Activated CD4-positive, alpha-beta T cell treated with anti-CD3 and anti-CD28 coated beads, Interleukin-2, amount 10 ng/mL, durations not matched to agents 24 days and 14 days (primary cell): ENCODE measurements at places on chromosomes 16 and 17. TPM values are rescaled to one million over a fixed set of nuclear protein-coding genes. Genes with fewer than 3 reads are reported as not detected.

The KCNJ2 gene
- total RNA-seq = not detected in 2 replicates

The CTRL gene
- 6.0 and 6.5 TPM in 2 replicates for total RNA-seq

The SOST gene
- not detected in 2 replicates for total RNA-seq

The FBF1 gene
- 17.5 and 18.6 TPM in 2 replicates for total RNA-seq

GRCh38 chr16:50381679-50382440 is 13.1 kb upstream of the BRD7 start:
- no peak for DNase-seq
- H3K27me3 ChIP-seq = no peaks in the 10 kb centered on the region
- no peak overlapping the region for H3K4me3 ChIP-seq
- H3K27ac ChIP-seq = no peak overlapping the region

DNA sequence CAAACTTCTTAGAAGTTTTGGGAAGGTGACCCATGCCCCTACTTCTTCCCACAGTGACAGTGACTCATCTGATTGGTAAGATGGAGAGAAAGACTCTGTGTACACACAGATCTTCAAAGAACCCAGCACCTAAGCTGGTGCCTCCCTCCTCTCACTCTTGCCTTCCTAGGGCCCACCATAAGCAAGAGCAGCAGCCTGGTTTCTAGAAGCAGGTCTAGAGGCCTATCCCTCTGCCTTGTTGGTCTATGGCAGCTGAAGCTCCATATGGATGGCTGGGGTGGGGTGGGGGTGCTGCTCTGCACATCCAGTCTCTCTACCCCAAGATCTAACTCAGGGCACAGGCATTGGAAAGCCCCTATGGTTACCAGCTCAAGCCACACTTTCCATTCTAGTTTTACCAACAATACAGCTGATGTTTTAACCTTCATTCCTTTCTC is 47.5 kb downstream of the STAT3 start:
- DNase-seq = peak; percentile 85
- H3K4me1 ChIP-seq = peaks cover 55% of the 10 kb centered on the region
- H3K4me3 ChIP-seq = peak overlapping the region; percentile 75

The CD300LG gene
- not detected in 2 replicates for total RNA-seq

- no peak overlapping the region for H3K27ac ChIP-seq
- H3K36me3 ChIP-seq = no peaks in the 10 kb centered on the region
- H3K27me3 ChIP-seq = no peaks in the 10 kb centered on the region
- no peak for DNase-seq
- no peak overlapping the region for H3K4me3 ChIP-seq
Observed at GRCh38 chr16:61295311-61295710, 740.9 kb downstream of the CDH8 start.

DNA sequence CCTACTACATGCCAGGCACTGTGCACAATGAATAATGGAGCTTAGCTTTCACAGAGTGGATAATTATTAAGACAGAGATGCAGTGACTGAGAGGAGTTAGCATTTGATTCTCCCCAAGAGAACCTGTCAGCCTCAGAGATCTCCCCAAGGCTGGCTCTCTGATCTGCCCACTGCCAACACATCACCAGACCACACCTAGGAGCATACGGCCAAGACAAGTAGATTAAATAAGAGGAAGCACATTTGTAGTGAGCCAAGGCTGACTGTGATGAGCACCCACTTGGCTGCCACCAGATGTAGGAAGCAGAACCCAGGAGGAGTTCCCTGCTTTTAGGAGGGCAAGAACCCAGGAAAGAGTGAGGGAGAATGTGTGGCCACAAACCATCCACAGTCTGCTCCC is 130.1 kb downstream of the SPACA3 start:
- DNase-seq = no peak
- H3K4me3 ChIP-seq = no peak overlapping the region
- H3K27me3 ChIP-seq = peaks cover 2% of the 10 kb centered on the region
- no peaks in the 10 kb centered on the region for H3K4me1 ChIP-seq
- H3K36me3 ChIP-seq = no peaks in the 10 kb centered on the region

The ELAC2 gene
- 97.5 and 102 TPM in 2 replicates for total RNA-seq

DNA sequence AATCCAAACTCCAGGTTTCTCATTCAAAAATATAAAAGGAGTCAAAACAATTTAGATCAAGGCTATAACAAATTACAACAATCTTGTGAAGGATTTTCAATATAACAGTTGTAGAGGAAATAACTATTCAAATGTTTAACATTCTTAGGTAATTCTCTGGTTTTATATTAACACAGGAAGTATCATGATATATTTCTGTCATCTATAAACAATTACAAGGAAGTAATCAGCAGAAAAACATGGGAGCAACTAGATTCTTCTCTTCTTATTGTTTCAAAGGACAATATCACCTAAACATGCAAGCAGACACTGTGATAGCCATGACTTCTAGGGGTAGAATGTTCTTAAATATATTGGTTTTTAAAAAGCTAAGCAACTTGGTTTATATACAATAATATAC is 49.9 kb downstream of the FBXL20 start:
- no peaks in the 10 kb centered on the region for H3K27me3 ChIP-seq
- H3K27ac ChIP-seq = no peak overlapping the region
- no peaks in the 10 kb centered on the region for H3K4me1 ChIP-seq
- no peaks in the 10 kb centered on the region for H3K36me3 ChIP-seq
- no peak overlapping the region for H3K4me3 ChIP-seq

DNA sequence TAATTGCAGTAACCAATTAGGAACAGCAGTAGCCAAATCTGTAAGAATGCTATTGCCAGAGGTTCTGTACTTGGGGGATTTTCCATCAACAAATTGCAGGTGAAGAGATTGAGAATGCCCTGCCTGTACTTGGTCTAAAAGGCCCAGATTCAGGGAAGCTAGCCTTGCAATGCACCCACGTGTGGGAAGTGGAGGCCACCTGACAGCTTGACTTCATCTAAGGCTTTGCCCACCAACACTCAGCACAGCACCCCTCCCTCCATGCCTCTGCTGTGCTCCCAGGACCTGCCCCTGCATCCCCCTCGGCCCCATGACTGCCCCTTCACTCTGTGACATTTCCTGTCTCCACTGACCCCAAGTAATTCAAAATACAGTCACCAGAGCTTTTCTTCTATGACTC is 79.1 kb upstream of the CDH5 start:
- no peak for DNase-seq
- H3K27me3 ChIP-seq = peaks cover 1% of the 10 kb centered on the region
- H3K36me3 ChIP-seq = no peaks in the 10 kb centered on the region
- no peak overlapping the region for H3K4me3 ChIP-seq
- H3K27ac ChIP-seq = no peak overlapping the region

DNA sequence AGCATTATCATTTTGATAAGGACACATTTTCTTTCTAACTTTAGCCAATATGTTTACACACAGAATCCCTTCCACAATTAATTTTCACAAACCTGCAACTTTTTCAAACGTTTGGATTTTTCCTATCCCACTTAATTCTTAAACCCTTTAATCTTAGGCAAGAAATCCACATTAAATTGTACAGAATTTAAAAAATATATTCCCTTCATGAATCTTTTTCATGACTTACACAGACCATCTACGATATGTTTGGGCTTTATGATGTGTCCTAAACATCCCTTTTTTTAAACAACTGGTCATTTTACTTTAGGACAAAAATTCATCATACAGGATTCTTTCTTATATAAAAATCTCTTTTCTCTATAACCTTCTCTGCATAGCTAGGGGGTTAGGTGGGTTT is 241.5 kb upstream of the CNTNAP4 start:
- H3K36me3 ChIP-seq = no peaks in the 10 kb centered on the region
- no peak overlapping the region for H3K27ac ChIP-seq
- no peak for DNase-seq
- no peaks in the 10 kb centered on the region for H3K27me3 ChIP-seq
- H3K4me3 ChIP-seq = no peak overlapping the region

- DNase-seq = no peak
- no peak overlapping the region for H3K4me3 ChIP-seq
- H3K36me3 ChIP-seq = no peaks in the 10 kb centered on the region
- peaks cover 2% of the 10 kb centered on the region for H3K27me3 ChIP-seq
- peaks cover 19% of the 10 kb centered on the region for H3K4me1 ChIP-seq
Observed at GRCh38 chr16:13999895-14000425, 71.2 kb upstream of the MRTFB start.

DNA sequence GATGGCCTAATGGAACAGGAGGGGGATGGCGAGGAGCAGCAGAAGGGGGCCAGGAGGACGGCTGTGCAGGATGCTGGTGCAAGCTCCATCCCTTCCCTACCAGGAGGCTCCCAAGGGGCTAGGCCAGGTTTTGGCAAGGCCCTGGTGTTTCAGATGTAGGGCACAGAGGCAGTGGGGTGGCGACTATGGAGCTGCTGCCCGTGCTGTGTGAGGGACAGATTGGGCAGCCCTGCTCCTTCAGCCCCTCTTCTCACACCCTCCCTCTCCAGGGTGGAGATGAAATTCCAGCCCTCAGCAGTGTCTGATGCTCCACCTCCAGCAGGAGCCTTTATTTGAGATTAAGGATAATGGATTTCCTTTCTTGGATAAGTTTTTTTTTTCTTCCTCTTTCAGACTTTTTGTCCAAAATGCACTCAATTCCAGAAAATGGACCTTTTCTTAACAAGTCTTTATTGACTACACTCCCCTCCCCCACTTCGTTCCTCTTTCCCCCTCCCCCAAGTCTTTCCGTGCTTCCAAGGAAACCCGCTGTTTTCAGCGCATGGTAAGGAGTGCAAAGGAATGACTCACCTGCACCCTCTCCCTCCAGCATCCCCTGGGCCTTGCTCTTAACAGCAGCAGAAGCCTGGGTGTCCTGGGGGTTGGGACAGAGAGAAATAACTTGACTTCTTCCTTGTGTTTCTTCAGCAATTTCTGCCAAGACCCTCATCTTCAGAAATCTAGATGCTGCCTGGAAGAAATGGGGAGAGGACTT is 95.2 kb downstream of the CCDC182 start:
- H3K4me1 ChIP-seq = peaks cover 7% of the 10 kb centered on the region
- DNase-seq = no peak
- H3K27me3 ChIP-seq = no peaks in the 10 kb centered on the region
- H3K4me3 ChIP-seq = no peak overlapping the region

- peaks cover 8% of the 10 kb centered on the region for H3K36me3 ChIP-seq
- DNase-seq = no peak
- H3K4me3 ChIP-seq = no peak overlapping the region
Observed at GRCh38 chr17:47713980-47714700, 18.9 kb upstream of the TBX21 start.

The PLXDC1 gene
- 0.16 and 0.43 TPM in 2 replicates for total RNA-seq

DNA sequence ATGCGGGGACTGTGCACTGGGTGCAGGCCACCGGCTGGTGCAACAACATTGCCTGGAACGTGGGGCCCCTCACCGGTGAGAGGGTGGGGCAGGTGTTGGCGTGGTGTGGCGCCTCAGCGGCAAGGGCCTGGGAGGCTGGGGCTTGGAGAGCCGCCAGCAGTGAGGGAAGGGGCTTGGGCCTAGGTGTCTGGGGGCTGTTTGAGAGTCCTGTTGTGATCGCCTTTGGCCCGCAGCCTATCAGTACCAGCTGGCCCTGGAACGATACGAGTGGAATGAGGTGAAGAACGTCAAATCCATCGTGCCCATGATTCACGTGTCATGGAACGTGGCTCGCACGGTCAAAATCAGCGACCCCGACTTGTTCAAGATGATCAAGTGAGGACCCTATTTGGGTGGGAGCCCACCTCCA is 2.6 kb upstream of the TMEM88 start:
- peaks cover 63% of the 10 kb centered on the region for H3K36me3 ChIP-seq
- peak overlapping the region; percentile 20 for H3K27ac ChIP-seq
- peak overlapping the region; percentile 72 for H3K4me3 ChIP-seq
- DNase-seq = no peak
- H3K4me1 ChIP-seq = peaks cover 27% of the 10 kb centered on the region

DNA sequence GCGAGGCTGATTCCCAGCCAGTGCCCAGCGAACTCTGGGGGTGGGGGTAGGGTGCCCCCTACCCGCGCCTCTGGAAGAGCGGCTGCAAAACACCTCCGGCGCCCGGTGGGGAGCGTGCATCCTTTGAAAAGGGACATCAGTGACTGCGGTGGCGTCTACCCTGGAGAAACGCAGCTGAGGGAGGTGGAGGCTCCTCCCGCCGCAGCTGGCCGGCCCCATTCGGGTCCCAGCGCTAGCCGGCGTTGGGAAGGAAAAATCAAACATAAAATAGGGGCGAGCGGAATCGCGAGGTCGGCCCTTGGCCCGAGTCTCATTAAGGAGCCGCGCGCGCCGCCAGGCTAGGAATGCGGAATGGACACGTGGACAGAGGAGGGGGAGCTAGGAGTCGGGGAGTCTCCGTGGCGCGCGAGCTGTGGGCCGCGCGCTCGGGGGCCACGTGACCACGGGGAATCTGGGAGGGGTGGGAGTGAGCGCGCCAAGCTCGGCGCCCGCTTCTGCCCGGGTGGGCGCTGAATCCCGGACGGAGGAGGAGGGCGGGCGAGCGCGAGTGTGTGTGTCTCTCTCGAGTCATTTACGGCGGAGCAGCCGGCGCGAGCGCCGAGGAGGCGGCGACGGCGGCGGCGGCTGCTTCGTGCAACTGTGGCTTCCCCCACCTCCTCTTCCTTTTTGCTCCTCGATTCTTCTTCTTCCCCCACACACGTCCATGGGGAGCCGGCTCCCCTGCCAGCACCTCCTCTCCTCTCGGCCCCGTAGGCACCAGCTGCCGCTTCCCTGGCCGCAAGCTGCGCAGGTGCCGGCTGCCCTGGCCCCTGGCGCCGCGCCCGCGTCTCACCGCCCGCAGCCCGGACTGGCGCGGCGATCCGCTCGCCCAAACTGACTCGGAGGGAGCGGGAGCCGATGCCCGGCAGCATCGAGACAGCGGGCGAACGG is at the start of gene TMEM132E:
Gene TMEM132E, plus strand, starts transcription at position 566 of the 930 bp plus-strand sequence. CDS start 1,495 bp downstream, outside the sequence.
- peak within 1 kb of the TSS; percentile 34 for H3K27ac ChIP-seq
- peak; percentile 69 for DNase-seq
- peaks cover 5% of the 10 kb centered on the region for H3K4me1 ChIP-seq
- H3K36me3 ChIP-seq = no peaks in the 10 kb centered on the region
- peak within 1 kb of the TSS; percentile 80 for H3K4me3 ChIP-seq

- H3K4me1 ChIP-seq = peaks cover 9% of the 10 kb centered on the region
- peaks cover 5% of the 10 kb centered on the region for H3K36me3 ChIP-seq
- DNase-seq = peak; percentile 61
Observed at GRCh38 chr17:58756246-58757161, 850 bp downstream of the PPM1E start.

- H3K27ac ChIP-seq = peak overlapping the region; percentile 65
- no peak for DNase-seq
- no peak overlapping the region for H3K4me3 ChIP-seq
- peaks cover 9% of the 10 kb centered on the region for H3K4me1 ChIP-seq
- no peaks in the 10 kb centered on the region for H3K27me3 ChIP-seq
- H3K36me3 ChIP-seq = peaks cover 44% of the 10 kb centered on the region
Observed at GRCh38 chr17:75059369-75060345, 12.6 kb downstream of the KCTD2 start.

DNA sequence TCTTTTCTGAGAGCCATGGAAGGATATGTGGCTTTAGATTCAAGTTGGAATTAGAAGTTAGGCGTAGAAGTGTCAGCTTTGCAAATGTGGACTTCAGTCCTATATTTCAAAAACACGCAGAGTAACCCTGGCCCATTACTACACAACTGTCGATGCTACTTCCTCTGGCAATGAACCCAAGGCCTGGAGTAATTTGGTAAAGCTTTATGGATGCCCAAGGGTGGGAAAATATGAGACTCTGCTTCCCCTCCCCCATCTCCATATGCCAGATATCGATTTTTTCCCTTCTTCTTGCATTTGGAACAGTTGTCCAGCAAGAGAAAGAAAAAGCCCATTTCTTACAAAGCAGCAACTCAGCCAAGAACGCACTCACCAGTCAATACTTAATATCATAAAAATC is 2.9 kb upstream of the MAP1LC3B start:
- H3K4me1 ChIP-seq = peaks cover 48% of the 10 kb centered on the region
- H3K4me3 ChIP-seq = peak overlapping the region; percentile 21
- no peaks in the 10 kb centered on the region for H3K27me3 ChIP-seq
- no peak for DNase-seq

GRCh38 chr16:56234737-56235136 is 43.4 kb downstream of the GNAO1 start:
- H3K27me3 ChIP-seq = peaks cover 20% of the 10 kb centered on the region
- no peaks in the 10 kb centered on the region for H3K36me3 ChIP-seq
- H3K27ac ChIP-seq = no peak overlapping the region
- no peak for DNase-seq
